A549 treated with GW870086 at 1 μM for 4 hours (cell line): ENCODE measurements at places on chromosomes 12 and 14. TPM values are rescaled to one million over a fixed set of nuclear protein-coding genes. Genes with fewer than 3 reads are reported as not detected.

Gene ZNF410
- total RNA-seq = 44.6 to 55.1 TPM (median 45.8 TPM) in 5 replicates

Gene OR2AP1
- not detected in 5 replicates for total RNA-seq

Gene DHRS4L2
- 21.5 to 34.0 TPM (median 29.9 TPM) in 5 replicates for total RNA-seq

Gene PPM1H
- 7.5 to 9.2 TPM (median 7.8 TPM) in 5 replicates for total RNA-seq

Gene LRR1
- 47.0 to 52.7 TPM (median 51.8 TPM) in 5 replicates for total RNA-seq

Gene GYS2
- not detected in 5 replicates for total RNA-seq

Gene NUAK1
- total RNA-seq = 6.5 to 8.1 TPM (median 7.2 TPM) in 5 replicates

Gene MYO1H
- not detected in 5 replicates for total RNA-seq

Gene DEGS2
- total RNA-seq = 1.4 to 3.2 TPM (median 2.6 TPM) in 5 replicates

Gene AICDA
- 0.13 to 0.34 TPM (median 0.23 TPM) in 4 of 5 replicates, not detected in the other for total RNA-seq

Gene NKX2-1
- 0.05 to 0.10 TPM in 2 of 5 replicates, not detected in the others for total RNA-seq

Gene KCNH3
- 1.2 to 3.2 TPM (median 2.8 TPM) in 5 replicates for total RNA-seq

Gene SDSL
- total RNA-seq = 24.3 to 29.0 TPM (median 26.8 TPM) in 5 replicates

Gene CD4
- not detected in 5 replicates for total RNA-seq

Gene SRGAP1
- 8.8 to 10.5 TPM (median 10.1 TPM) in 5 replicates for total RNA-seq

Gene HNF1A
- total RNA-seq = 3.9 to 5.3 TPM (median 4.5 TPM) in 5 replicates

Gene SMOC1
- total RNA-seq = 14.6 to 20.9 TPM (median 17.7 TPM) in 5 replicates

Gene TAS2R8
- not detected in 5 replicates for total RNA-seq

Gene GSC
- total RNA-seq = 0.18 to 0.45 TPM (median 0.37 TPM) in 5 replicates

Gene THAP2
- 3.3 to 5.8 TPM (median 4.5 TPM) in 5 replicates for total RNA-seq

Gene MIP
- 0.14 TPM in 1 of 5 replicates, not detected in the others for total RNA-seq

Gene NEUROD4
- total RNA-seq = not detected in 5 replicates

Gene WSCD2
- not detected in 5 replicates for total RNA-seq

Gene CBLN3
- 1.0 to 1.7 TPM (median 1.2 TPM) in 5 replicates for total RNA-seq

Gene WDHD1
- total RNA-seq = 9.2 to 13.7 TPM (median 11.0 TPM) in 5 replicates

Gene CYP46A1
- 0.07 to 0.42 TPM (median 0.16 TPM) in 5 replicates for total RNA-seq

Gene SLCO1A2
- total RNA-seq = 0.29 TPM in 1 of 5 replicates, not detected in the others

Gene KRT81
- total RNA-seq = 3,338 to 4,063 TPM (median 3,935 TPM) in 5 replicates

Gene MMP17
- total RNA-seq = 8.1 to 15.1 TPM (median 10.6 TPM) in 5 replicates

Gene DPPA3
- not detected in 5 replicates for total RNA-seq

Gene HOXC9
- total RNA-seq = 9.4 to 15.9 TPM (median 11.8 TPM) in 5 replicates

Gene PRH2
- total RNA-seq = not detected in 5 replicates

Gene ANKRD33
- not detected in 5 replicates for total RNA-seq

Gene TMEM179
- total RNA-seq = 0.27 to 0.46 TPM (median 0.30 TPM) in 4 of 5 replicates, not detected in the other

Gene KRT73
- total RNA-seq = not detected in 5 replicates

Gene UBR7
- total RNA-seq = 23.5 to 29.4 TPM (median 25.3 TPM) in 5 replicates

Gene RNF212B
- total RNA-seq = not detected in 5 replicates

Gene B4GALNT1
- total RNA-seq = 34.5 to 48.1 TPM (median 42.6 TPM) in 5 replicates

Gene ARG2
- total RNA-seq = 1.6 to 2.2 TPM (median 2.1 TPM) in 5 replicates

Gene PLEKHD1
- total RNA-seq = 0.03 to 0.07 TPM (median 0.03 TPM) in 3 of 5 replicates, not detected in the others

Gene TAS2R30
- total RNA-seq = not detected in 5 replicates

Gene RNASE1
- 0.17 to 0.50 TPM (median 0.27 TPM) in 4 of 5 replicates, not detected in the other for total RNA-seq

Gene KIAA0586
- total RNA-seq = 6.0 to 10.6 TPM (median 9.2 TPM) in 5 replicates

Gene KLRG1
- total RNA-seq = 1.1 to 2.6 TPM (median 1.5 TPM) in 5 replicates

Gene SLCO1B1
- total RNA-seq = 0.19 to 0.46 TPM (median 0.29 TPM) in 5 replicates

Gene SLC5A8
- total RNA-seq = not detected in 5 replicates
